ENCODE measurements at places on chromosomes 6 and 20.
A peak's percentile ranks its signal among the peaks of the same experiment; 100 is the strongest.

DNA sequence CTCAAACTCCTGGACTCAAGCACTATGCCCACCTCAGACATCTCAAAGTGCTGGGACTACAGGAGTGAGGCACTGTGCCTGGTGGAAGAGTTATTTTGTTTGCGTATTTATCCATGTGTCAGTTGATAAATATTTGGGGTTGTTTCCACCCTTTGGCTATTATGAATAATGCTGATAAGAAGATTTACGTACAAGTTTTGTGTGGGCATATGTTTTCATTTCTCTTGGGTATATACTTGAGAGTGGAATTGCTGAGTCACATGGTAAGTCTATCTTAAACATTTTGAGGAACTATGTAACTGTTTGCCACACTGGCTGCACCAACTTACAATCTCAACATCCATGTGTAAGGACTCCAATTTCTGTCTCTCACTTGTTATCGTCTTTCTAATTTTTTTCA lies 200.3 kb downstream of the RNGTT start:
- DNase-seq, result no peak

DNA sequence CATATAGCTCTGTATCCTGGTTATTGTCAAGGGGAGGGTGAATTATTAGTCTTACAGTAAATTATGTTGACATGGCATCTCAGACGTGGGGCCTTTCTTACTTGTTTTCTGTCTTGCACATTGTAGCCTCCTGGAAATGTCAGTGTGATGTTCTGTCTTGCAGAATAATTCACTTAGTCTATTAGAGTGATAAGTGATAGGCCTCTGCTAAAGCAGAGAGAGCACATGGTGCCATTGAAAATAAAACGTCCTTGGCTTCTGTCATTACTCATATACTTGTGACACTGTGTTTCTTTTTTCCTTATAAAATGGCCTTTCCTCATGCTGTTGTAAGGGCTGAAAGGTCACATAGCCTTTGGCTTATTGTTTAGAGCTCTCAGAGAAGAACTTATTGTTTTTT lies 531.0 kb downstream of the EPM2A start:
- no peak for DNase-seq

DNA sequence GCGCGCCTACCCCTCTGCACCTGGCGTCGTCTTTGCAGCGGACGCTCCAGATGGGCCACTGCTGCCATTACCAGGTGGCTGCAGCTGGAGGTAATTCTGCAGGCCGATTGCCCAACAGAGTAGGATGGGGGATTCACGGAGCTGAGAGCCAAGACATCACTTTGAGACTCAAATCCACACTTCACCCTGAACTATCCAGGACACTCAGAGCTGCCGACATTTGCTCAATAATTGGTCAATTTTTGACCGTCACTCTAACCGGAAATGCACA lies 694.9 kb upstream of the FLRT3 start:
- DNase-seq, result no peak

- no peak for DNase-seq
Measured at GRCh38 chr6:34673064-34673463, 23.5 kb downstream of the ILRUN start.

- no peak for DNase-seq
Measured at GRCh38 chr6:147654103-147654845, 145.8 kb downstream of the SAMD5 start.

DNA sequence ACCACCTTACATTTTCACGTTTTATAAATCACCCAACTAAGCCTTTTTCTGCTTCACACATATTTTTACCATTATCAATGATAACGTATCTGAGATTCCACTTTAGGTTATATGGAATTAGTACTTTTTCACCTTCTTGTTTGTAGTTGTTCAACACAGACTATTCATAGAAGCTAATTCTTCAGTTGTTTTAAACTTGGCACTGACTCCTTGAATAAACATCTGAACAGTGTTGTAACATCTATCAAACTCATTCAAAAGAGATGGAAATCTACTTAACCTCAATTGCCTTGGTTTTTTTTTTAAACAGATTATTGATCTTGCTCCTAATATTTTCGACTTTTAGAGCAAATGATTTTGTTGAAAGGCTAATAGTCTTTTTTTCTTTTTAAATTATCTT lies 34.2 kb downstream of the PTPRA start:
- no peak for DNase-seq

DNA sequence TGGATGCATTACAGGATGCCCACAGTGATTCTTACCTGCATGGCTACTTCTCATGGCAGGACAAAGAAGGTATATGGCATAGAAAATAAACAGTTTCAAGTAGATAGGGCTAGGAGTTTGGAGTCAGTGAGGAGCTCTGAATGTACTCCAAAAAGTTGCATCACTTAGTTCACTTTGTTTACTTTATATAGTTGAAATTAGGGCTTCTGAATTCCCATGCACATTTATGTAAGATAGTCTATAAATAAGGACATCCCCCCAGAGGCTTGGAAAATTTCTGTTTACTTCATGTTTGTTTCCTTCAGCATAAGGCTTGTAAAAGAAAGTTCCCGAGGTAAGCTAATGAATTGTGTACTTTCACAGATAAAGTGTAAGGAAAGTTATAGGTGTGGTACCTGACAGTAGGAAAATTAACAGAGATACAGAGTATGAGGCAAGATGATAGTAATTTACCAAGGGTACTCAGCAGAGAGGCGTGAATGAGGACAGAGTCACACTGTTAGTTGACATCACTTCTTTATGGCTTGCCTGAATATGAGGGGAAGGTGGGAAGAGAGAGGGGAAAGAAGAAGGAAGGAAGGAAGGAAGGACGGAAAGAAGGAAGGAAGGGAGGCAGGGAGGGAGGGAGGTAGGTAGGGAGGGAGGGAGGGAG lies 51.1 kb downstream of the ADTRP start:
- DNase-seq, result no peak

DNA sequence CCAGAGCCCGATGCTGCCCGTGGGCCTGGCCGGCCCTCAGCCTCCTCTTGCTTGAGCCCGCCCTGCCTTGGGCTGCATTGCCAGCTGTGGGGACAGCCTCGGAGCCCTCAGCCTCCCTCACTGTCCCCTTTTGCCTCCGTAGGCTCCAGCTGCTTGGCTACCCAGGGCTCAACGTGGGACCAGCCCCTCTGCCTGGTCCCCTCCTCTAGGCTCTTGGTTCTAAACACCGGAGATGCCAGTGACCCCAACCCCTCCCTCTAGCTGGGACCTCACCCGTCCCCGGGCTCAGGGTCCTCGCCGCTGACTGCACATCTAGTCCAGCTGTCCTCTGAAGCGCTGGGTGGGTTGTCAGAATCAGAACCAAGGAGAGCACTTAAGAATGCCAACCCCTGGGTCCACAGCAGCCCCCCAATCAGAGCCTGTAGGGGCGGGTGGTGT lies 345.2 kb downstream of the ZFAND3 start:
- DNase-seq, result no peak

GRCh38 chr6:2038092-2038491 lies 207.3 kb downstream of the GMDS start:
- DNase-seq, result peak; percentile 44

DNA sequence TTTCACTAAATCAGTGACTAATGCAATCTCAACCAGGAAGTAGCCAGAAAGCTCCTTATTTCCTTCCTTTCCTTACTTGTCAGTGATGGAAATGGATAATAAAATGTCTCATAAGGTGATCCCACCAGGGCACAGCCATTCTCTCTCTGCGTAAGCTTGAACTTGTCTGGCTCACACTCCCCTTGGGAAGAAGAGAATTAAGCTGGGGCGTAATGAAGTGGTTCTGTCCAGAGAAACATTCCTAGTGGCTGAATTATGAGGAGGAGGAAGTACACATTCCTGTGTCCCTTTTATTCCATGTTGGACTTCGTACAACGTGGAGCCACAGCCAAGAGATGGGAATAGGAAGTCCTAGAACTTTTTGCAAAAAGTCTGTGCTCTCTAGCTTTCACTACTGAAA lies 93.7 kb downstream of the MTHFD1L start:
- DNase-seq, result no peak

DNA sequence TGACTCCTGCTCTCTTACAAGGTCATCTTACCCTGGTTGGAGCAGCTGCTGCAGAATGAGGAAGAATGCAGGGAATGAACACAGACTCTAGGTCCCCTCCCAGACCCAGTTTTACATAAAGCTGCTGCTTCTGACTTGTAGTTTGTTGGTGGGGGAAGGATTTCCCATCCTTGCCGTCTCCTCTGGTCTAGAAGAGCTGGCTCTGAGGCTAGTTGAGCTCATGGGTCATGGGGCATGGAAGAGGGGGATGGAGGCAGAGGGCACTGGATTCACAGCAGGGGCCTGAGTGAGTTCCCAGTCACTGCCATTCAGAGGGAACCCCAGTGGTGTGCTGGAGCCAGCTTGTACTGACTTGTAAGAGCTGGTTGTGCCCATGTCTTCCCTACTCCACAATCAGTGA lies 9.2 kb upstream of the GUCA1A start:
- no peak for DNase-seq

DNA sequence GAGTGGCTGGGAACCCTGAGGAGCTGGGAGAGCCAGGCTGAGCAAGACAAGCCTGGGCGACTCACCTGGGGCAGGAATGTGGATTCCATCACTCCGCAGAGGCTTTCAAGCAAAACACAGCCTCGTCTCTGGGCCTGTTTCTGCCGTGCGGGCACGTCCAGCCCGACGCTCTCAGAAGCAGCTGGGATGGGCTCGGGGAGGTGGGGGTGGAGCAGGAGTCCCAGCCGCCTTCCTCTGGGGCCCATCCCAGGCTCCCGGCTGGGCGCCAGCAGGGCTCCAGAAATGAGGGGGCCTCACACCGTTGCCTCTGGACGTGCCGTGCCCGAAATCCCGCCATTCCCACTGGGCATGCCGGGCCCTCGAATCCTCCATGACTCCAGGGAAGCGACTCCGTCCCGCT lies 8.7 kb upstream of the RPS21 start:
- DNase-seq, result no peak

DNA sequence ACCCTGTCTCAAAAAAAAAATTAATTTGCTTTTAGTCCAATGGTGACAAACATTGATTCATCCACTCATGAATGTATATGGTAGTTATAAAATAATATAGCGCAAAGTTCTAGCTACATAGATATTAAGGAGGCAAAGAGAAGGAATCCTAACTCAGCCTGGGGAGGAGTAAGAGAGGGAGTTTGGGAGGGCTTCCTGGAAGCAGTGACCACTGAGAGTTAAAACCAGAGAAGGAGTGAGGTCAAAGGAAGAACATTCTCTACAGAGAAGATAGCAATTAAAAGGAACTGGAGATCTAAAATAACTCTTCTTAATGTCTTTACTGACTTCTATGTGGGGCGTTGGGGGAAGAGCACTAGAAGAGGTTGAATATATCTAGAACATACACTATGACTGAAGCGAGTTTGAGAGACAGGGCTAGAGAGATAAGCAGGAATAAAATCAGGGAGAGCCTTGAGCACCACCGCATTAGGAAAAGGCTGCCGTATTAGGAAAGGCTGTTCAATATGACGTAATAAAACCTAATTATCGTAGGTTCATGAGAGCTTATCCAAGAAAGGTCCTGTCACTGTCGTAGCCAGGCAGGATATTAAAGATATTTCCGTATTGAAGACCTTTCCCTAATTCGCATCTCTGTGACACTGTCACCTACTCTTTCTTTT lies 81.8 kb upstream of the CNKSR3 start:
- DNase-seq, result no peak

GRCh38 chr20:62208061-62208794 lies 11.8 kb downstream of the HRH3 start:
- DNase-seq, result no peak

GRCh38 chr20:64138276-64138815 lies 25.9 kb upstream of the MYT1 start:
- DNase-seq, result no peak

DNA sequence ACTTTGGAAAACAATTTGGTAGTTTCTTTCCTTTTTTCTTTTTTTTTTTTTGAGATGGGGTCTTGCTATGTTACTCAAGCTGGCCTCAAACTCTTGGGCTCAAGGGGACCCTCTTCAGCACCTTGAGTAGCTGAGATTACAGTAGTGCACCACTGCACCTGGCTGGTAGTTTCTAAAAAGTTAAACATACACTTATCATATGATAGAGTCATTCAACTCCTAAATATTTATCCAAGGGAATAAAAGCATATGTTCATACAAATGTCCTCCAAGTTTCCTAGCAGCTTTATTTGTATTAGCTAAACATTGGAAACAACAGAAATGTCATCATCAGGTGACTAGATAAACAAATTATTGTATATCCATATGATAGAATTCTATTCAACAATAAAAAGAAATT lies 213.9 kb downstream of the LRFN2 start:
- no peak for DNase-seq

- DNase-seq, result no peak
Measured at GRCh38 chr6:90424580-90424979, 127.9 kb upstream of the BACH2 start.

- DNase-seq, result no peak
Measured at GRCh38 chr6:39065561-39065960, 17.0 kb downstream of the GLP1R start.

DNA sequence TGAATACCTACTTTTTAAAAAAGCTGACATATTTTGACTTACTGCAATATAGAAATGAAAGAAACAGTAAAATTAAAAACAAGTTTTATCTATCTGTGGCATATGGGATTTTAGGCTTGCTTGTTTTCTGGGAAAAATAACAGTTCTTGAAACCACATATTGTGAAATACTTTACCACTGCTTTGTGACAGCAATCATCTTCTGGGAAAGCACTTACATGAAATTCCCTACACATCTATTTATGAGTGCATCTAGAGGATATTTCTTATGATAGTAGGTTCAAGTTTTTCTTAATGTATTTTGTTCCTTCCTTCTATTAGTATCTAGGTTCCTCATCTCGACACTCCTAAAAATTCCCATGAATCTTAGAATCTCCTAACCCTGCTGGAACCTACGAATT lies 75.2 kb downstream of the STXBP5 start:
- DNase-seq, result no peak

GRCh38 chr6:74114428-74114827 lies 418.4 kb downstream of the CD109 start:
- DNase-seq, result no peak

- DNase-seq, result no peak
Measured at GRCh38 chr6:163950159-163950558, 535.6 kb downstream of the QKI start.

- no peak for DNase-seq
Measured at GRCh38 chr20:3973705-3974104, 41.7 kb downstream of the RNF24 start.

GRCh38 chr20:63808964-63809674 lies 21.9 kb downstream of the ZBTB46 start:
- no peak for DNase-seq

DNA sequence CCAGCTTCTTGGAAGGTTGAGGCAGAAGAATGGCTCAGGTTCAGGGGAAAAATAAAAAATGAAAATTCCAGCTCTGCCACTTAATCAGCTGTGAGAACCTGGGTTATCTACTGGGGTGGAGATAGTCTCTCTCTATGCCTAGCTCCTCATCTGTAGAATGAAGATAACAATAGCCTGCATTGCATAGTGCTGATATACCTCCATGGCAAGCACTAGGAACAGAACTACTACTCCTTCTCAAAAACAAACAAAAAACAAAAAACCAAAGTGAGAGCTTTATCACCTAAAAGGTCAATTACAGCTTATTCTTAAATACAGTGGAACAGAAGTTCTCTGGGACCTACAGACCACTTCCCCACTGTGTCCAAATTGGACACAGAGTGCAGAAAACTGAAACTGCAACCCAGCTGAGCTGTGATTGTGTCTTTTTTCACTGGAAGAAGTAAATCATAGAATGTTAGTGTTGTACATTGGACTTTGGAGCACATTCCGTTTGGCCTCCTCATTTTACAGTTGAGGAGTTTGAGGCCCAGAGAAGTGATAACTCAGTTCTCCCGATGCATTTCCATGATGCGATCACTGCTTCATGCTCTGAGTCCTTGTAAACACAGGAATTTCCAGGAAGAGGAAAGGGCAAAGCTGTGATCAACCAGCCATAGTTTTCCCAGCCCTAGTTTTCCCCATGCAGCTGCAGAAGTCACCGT lies 23.3 kb downstream of the MTFR2 start:
- DNase-seq, result no peak
